ENCODE measurements at places on chromosomes 5 and 9.

DNA sequence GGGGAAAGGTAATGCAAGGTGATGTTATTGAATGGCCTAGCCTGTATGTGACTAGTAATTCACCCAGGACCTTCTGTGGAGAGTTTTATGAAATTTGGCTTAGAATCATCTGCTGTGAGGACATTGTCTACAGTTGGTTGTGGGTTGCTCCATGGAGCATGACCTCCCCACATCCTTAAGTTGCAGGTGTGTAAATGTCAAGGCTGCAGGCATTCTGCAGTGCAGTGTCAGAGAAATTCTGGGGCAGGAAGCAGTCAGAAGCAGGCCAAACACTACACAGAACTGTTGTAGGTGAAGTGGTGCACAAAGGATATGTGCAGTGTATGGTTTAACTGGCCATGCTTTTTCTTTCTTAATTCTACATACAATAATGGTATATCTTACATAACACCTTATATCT, 588.3 kb downstream of the EBF1 start:
- no peaks in the 10 kb centered on the region for H3K4me1 ChIP-seq
- H3K27me3 ChIP-seq: peaks cover 5% of the 10 kb centered on the region
- no peaks in the 10 kb centered on the region for H3K36me3 ChIP-seq

- H3K27me3 ChIP-seq: peaks cover 4% of the 10 kb centered on the region
- peaks cover 19% of the 10 kb centered on the region for H3K4me1 ChIP-seq
- H3K4me3 ChIP-seq: no peak overlapping the region
- H3K27ac ChIP-seq: peak overlapping the region; percentile 41
- no peaks in the 10 kb centered on the region for H3K36me3 ChIP-seq
Measured at GRCh38 chr9:122031776-122032175, 61.3 kb downstream of the TTLL11 start.

- no peaks in the 10 kb centered on the region for H3K27me3 ChIP-seq
- H3K4me3 ChIP-seq: no peak overlapping the region
- H3K36me3 ChIP-seq: peaks cover 48% of the 10 kb centered on the region
- DNase-seq: no peak
Measured at GRCh38 chr9:125568621-125569020, 138.4 kb downstream of the MAPKAP1 start.

- no peak overlapping the region for H3K4me3 ChIP-seq
- H3K4me1 ChIP-seq: peaks cover 14% of the 10 kb centered on the region
- H3K27ac ChIP-seq: no peak overlapping the region
Measured at GRCh38 chr9:16120231-16120641, 567.4 kb downstream of the CCDC171 start.

GRCh38 chr5:2068531-2068930, 185.8 kb upstream of the IRX4 start:
- no peaks in the 10 kb centered on the region for H3K36me3 ChIP-seq
- peaks cover 28% of the 10 kb centered on the region for H3K4me1 ChIP-seq
- no peak for DNase-seq
- no peak overlapping the region for H3K4me3 ChIP-seq
- H3K27ac ChIP-seq: no peak overlapping the region

GRCh38 chr5:9927106-9927505, 297.0 kb upstream of the TAS2R1 start:
- H3K27me3 ChIP-seq: peaks cover 2% of the 10 kb centered on the region
- no peak overlapping the region for H3K27ac ChIP-seq

GRCh38 chr5:176769911-176770310, 40.4 kb upstream of the UNC5A start:
- H3K4me3 ChIP-seq: no peak overlapping the region
- H3K36me3 ChIP-seq: no peaks in the 10 kb centered on the region
- H3K27me3 ChIP-seq: peaks cover 80% of the 10 kb centered on the region
- no peak overlapping the region for H3K27ac ChIP-seq
- DNase-seq: no peak

DNA sequence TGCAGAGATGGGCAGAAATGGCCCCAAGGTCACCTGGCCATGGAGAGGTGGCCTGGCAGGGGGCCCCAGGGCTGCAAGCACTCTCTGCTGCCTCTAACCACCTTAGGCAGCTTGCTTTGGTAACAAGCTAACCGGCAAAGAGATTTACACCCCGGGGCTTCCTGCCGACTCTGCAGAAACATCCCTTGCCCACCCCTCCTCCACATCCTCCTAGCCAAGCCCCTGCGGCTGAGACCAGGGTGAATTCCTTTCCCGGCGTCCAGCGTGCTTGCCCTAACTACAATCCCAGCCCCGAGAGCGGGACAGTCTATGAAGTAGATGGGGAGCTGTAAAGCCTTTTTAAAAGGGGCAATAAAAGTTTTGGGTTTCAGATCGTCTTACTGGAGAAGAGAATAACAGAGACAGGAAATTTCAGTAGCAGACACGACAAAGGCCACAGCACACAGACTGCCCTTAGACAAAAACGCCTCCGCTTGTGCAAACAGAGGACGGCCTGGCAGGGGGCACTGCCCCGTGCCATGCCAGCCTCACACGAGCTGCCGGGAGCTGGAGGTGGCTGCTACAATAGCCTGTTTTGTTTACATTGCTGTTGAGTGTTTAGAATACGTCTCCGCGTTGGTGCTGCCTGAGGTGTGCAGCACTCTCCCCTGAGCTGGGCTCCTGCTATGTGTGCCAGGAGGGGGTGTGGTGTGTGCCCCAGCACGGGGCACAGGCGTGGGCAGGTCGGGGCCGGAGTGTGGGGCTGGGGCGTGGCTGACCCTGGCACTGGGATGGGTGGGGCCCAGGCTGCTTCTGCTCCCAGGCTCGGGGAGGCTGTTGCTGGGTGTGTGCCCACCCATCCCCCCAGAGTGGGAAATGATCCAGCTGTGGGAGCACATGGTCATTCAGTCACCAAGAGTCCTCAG, 15.3 kb downstream of the MYMK start:
- H3K4me1 ChIP-seq: peaks cover 47% of the 10 kb centered on the region
- no peaks in the 10 kb centered on the region for H3K36me3 ChIP-seq
- H3K27ac ChIP-seq: peak overlapping the region; percentile 90

DNA sequence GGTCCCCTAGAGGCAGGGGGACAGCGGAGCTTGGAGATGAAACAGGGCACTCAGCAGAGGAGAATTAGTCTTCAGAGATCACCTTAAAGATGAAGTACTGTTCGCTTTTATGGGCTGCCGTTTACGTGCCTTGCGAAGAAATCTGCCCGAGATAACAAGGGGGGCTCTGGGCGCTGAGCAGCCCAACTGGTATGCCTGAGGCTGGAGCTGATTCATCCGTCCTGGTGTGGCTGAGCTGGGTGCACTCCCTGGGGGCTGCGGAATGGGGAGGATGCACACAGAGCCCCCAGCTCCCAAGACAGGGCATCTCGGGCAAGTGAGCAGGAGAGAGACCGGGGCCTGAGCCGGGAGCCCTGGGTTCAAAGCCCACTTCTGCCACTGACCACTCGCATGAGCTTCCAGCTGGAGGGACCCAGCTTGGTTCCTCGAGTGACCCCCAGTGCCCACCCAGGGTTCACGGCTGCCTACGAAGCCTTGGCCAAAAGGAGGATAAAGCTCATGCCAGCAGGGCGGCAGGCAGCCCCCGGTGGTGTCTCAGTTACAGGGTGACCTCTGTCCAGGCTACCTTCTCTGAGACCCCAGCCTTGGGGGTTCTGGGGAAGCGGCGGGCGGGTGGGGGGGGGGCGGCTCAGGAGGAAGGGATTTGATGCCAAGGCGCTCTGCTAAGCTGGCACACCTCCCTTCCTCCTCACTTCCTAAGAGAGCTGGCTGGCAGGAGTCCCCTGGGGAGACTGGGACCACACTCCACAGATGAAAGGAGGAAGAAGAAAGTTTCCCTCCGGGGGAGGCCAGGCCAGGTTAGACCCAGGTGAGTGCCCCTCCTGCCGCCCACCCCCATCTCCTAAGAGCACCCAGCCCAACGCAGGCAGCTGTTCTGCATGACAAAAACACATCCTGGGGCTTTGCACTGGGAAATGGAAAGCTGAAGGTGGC, 5.7 kb downstream of the FIBCD1 start:
- H3K4me3 ChIP-seq: peak overlapping the region; percentile 1
- no peak overlapping the region for H3K27ac ChIP-seq
- no peak for DNase-seq

DNA sequence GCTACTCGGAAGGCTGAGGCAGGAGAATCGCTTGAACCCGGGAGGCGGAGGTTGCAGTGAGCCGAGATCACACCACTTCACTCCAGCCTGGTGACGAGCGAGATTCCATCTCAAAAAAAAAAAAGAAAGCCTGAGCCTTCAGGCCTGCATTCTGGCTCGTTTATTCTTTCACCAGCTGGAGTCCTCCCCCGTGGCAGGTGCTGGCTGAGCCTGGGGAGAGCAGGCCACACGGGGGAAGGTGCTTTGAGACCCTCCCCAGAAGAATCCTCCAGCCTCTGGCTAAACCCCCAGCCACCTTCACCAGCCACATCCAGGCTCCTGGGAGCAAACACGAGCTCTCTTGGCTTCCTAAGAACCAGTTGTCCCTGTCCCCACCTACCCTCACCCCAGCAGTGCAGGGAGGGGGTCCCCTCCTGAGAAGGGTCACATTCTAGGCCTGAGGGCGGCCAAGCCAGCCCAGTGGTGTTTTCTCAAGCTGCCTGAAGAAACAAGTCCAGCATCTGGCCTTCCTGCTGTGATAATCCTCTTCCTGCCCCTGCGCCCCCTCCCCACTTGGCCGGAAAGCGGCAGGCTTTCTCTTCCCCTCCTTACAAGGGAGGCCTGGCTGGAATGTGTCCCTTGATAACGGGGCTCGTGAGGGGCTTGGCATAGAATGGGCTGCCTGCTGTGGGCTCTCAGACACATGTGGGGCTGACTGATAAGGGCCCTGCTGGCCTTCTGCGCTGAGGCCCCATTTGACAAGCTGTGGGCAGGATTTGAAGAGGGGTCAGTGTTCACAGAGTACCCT, 41.5 kb downstream of the PLPP7 start:
- DNase-seq: peak; percentile 38
- H3K4me1 ChIP-seq: peaks cover 47% of the 10 kb centered on the region
- peak overlapping the region; percentile 96 for H3K27ac ChIP-seq
- peaks cover 11% of the 10 kb centered on the region for H3K27me3 ChIP-seq
- no peaks in the 10 kb centered on the region for H3K36me3 ChIP-seq
- H3K4me3 ChIP-seq: peak overlapping the region; percentile 36

DNA sequence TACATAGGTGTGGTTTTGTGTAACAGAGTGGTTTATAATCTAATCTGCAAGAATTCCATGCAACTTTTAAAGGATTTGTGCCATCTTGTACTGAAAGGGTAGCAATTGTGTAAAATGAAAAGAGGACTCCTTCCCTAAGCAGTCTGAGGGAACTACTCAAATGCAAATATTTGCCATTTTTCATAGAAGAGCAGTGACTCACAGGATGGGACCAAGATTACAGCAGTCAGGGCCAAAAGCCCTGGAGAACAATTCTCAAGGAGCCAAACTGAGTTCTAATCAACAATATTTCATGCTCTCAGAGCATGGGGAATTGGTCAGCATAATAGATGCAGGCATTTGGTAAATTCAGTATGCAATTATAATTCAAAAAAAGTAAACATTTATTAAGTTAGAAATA, 495.8 kb downstream of the CHSY3 start:
- no peak for DNase-seq
- no peaks in the 10 kb centered on the region for H3K4me1 ChIP-seq
- no peaks in the 10 kb centered on the region for H3K27me3 ChIP-seq
- no peak overlapping the region for H3K4me3 ChIP-seq

DNA sequence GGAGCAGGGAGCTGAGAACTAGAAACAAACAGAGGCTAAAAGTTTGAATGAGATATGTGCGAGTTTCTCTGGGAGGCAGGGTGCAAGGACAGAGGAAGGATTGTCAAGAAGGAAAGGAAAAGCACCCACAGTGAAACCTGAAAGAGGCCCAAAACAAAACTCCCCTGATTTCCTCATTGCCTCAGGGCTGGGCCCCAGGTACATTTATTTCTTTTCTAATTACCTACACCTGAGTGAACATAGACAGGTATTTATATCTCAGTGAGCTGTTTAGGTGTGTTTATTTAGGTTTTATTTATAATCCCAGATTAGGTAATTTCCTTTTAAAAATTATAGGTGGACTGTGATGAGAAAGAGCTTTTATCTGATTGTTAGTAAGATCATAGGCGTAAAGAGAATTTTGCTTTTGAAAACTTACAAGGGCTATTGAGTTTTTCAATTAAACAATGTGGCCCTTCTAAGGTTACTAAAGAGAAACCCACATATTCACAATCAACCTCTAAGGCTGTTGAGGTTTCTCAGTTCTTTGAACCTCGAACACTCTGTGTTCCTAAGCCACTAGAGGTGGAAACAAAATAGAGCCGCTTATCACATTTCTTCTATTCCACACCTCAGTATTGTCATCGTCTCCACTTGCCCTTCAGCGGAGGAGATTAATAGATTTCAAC, 344.8 kb downstream of the ZNF608 start:
- H3K36me3 ChIP-seq: no peaks in the 10 kb centered on the region
- H3K27ac ChIP-seq: peak overlapping the region; percentile 82
- peaks cover 51% of the 10 kb centered on the region for H3K4me1 ChIP-seq
- no peak for DNase-seq

DNA sequence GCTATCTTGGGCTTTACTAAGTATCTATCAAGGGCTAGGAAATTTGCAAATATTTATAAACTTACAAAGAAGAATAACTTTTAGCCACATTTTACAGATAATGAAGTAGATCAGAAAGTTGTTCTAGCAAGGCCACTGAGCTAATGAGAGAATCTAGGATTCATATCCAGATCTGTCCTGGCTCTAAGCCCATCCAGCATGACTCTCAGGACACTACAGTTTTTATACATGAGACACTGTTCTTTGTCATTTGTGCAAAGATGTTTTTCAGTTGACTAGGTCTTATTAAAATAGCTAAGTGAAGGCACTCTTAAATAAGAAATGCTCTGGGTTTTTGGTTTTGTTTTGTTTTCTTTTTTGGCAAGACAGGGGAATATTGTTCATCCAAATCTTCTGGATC, 273.1 kb downstream of the GABRB2 start:
- H3K27ac ChIP-seq: no peak overlapping the region
- no peak overlapping the region for H3K4me3 ChIP-seq
- no peaks in the 10 kb centered on the region for H3K36me3 ChIP-seq
- no peaks in the 10 kb centered on the region for H3K4me1 ChIP-seq
- DNase-seq: no peak
- peaks cover 9% of the 10 kb centered on the region for H3K27me3 ChIP-seq

DNA sequence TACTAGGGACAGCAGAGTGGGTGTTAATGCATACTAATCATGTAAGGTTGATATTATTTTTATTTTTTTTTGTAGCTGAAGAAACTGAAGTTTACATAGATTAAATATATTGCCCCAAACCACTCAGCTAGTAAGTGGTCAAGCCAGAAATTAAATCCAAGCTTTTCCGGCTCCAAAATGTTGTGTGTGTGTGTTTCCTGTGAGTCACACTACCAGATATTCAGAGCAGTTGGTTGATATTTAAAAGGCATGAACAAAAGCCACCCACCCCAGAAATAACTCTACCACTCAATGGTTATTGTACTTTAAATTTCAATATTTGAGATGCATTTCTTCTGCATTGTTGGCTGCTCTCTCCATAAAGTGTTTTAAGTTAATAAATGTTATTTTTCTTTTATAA, 29.5 kb downstream of the KCNN2 start:
- no peaks in the 10 kb centered on the region for H3K36me3 ChIP-seq
- H3K4me1 ChIP-seq: no peaks in the 10 kb centered on the region
- H3K27me3 ChIP-seq: no peaks in the 10 kb centered on the region
- H3K4me3 ChIP-seq: no peak overlapping the region
- no peak for DNase-seq
- H3K27ac ChIP-seq: no peak overlapping the region
